Epithelial cell of alveolus of lung (primary cell): ENCODE measurements at places on chromosomes 2 and 18. TPM values are rescaled to one million over a fixed set of nuclear protein-coding genes. Genes with fewer than 3 reads are reported as not detected.

HOXD3 gene
- not detected in 2 replicates for total RNA-seq

HOXD1 gene
- total RNA-seq = not detected in 2 replicates

HES6 gene
- total RNA-seq = 2.2 and 4.1 TPM in 2 replicates

RRM2 gene
- total RNA-seq = 22.0 and 60.6 TPM in 2 replicates

KRTCAP3 gene
- total RNA-seq = 2.7 TPM in 1 of 2 replicates, not detected in the other

NT5DC4 gene
- not detected in 2 replicates for total RNA-seq

EN1 gene
- total RNA-seq = 0.32 and 0.39 TPM in 2 replicates

GPAT2 gene
- total RNA-seq = 0.08 and 4.9 TPM in 2 replicates

OSR1 gene
- total RNA-seq = 8.4 and 18.8 TPM in 2 replicates
